ENCODE measurements at places on chromosomes 5 and 9. TPM values are rescaled to one million over a fixed set of nuclear protein-coding genes. Genes with fewer than 3 reads are reported as not detected.

The OSMR gene
- polyA plus RNA-seq: 48.7 TPM

- no peak for DNase-seq
These were observed 703.0 kb upstream of the NUDT12 start for GRCh38 chr5:104265531-104266140.

The PCDHA10 gene
- polyA plus RNA-seq: 0.02 TPM

GRCh38 chr5:81391-82021, 10.5 kb upstream of the PLEKHG4B start:
- DNase-seq: no peak

The SARDH gene
- 8.5 TPM for polyA plus RNA-seq

DNA sequence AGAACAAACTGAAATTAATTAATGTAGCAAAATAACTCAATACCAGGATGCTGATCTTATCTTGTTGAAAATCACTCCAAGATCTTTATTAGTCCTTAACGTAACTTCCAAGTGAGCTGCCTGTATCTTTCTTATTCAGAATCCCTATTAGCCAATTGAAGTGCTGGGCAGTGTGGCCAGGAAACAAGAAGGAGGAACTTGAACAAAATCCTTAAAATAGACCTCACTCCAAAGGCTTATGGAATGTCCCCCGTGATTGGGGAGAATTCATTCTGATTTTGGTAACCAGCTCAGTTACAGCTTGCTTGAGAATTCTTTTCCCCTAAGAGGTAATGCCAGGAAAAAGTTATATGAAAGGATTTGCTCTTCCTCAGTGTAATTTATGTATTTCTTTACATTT, 171.0 kb downstream of the DEPDC1B start:
- DNase-seq: no peak

The ROPN1L gene
- 0.50 TPM for polyA plus RNA-seq

DNA sequence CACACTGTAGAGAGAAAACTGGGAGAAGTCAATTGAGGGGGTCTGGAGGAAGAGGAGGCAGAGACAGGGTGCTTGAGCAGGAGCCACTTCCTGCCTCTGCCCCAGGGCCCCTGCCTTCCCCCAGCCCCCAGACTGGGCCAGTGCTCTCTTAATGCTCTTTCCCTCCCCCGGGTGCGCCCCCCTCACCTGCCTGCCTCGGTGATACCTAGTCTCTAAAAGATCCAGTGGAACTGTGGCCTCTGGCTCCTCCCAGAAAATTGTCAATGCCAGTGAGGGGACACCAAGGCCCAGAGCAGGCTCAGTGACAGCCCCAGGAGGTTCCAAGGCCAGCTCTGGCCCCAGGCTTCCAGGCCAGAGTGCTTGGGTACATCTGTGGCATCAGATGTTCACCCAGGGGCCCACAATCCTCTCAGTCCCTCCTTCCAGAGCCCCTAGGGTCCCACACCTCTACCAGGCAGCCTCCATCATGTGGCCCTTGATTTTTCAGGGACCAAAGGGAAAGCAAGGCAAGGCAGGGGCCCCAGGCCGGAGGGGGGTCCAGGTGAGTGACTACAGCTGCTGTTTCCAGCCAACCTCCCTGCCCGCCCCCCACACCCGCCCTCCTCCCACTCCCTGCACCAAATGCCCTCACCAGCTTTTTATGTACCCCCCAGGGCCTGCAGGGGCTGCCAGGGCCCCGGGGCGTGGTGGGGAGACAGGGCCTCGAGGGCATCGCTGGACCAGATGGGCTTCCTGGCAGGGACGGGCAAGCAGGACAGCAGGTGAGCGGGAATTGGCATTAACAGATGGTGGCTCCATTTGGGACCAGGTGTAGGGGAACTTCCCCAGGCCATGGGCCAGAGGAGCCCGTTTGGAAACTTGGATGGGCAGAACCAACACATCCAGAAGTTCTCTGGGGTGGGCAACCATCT, 33.1 kb upstream of the ORM1 start:
- no peak for DNase-seq

GRCh38 chr5:181283347-181283746, 22.4 kb upstream of the TRIM52 start:
- DNase-seq: no peak

GRCh38 chr5:42109006-42109572, 184.0 kb downstream of the FBXO4 start:
- DNase-seq: no peak

GRCh38 chr9:136090768-136091581, 4.1 kb downstream of the NACC2 start:
- DNase-seq: no peak

GRCh38 chr5:40847525-40847924, 6.4 kb downstream of the CARD6 start:
- DNase-seq: no peak

DNA sequence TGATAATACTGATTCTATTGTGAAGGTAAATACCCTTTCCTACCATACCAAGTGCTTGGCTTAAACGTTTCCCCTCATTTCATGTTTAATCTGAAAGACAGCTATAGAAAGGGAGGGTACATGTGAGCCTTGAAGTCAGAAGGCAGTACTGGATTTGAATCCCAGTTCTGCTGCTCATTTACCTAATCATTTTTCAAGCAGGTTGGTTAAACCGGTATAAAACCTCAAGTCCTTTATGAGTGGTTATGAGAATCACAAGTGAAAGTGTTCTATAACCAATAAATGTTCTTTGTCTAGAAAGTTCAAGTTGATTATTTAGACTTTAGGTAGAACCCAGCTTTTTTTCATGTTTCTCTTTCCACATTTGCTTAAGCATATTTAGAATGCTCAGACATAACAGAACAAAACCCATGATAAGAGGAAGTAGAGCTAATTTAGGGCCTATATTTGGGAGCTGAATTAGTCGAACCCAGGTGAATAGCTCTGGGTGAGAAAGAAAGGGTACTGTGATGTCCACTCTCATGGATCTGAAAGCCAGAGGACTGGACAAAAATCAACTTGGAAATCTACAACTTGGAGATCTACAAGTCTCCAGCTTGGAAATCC, 29.7 kb upstream of the F2RL2 start:
- no peak for DNase-seq

DNA sequence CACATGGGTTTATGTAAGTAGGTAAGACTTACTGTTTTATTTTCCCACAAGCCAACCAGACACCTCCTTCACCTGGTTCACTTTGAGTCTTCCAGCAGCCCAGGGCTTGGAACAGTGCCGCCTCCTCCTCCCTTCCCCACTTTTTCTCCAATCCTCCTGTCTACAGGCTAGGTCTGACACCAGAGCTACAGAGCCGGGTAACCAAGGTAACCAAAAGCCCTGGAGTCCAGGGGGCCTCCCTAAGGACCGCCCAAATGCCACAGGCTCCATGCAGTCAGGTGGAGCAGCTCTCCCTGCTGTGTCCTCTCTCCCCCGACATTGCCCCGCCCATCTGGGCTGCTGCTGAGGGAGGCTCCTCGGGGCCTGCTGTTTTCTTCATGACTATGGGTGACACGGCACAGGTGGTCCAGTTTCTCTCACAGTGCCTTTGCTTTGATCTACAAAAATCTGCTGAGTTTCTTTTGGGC, 138.0 kb upstream of the EFNA5 start:
- no peak for DNase-seq

The PCDHB16 gene
- polyA plus RNA-seq: 0.93 TPM

- DNase-seq: peak; percentile 57
These were observed 233.5 kb downstream of the RFX3 start for GRCh38 chr9:3292311-3292710.

- no peak for DNase-seq
These were observed 47.1 kb downstream of the NACC2 start for GRCh38 chr9:136047775-136048559.

DNA sequence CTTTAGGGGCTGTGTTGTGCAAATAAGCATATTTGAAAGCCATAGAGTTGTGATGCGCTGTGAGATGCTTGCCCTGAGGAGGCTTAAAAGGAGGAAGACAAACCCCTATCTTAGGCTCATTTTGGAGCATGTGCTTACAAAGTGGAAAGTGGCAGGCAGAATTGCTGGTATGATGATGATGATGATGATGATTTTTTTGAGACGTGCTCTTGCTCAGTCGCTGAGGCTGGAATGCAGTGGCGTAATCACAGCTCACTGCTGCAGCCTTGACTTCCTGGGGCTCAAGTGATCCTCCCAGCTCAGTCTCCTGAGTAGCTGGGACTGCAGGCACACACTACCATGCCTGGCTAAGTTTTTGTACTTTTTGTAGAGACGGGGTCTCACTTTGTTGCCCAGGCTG, 1.7 kb downstream of the CNOT8 start:
- peak; percentile 77 for DNase-seq

The ELOVL7 gene
- polyA plus RNA-seq: not detected

The NR6A1 gene
- polyA plus RNA-seq: 0.10 TPM

GRCh38 chr9:92527291-92527828, 8.4 kb downstream of the ECM2 start:
- no peak for DNase-seq

DNA sequence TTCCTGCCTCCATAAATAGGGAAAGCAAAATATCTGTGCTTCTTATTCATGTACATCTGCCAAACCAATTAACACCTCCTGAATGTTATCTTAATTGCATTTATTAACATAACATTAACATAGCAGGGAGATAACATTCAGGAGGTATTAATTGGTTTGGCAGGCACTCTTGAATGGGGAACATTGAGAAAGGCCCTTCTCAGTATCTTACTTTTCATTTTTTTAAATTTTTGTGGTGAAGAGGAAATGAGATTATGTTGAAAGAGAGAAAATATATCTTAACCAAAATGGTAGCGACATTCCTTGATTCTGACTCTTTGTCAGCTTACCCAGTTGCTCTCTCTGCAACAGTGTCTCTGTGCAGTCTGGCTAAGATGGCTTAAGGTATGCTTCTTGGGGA, 100.4 kb upstream of the TLE1 start:
- DNase-seq: peak; percentile 67

- DNase-seq: peak; percentile 85
These were observed 9.6 kb downstream of the NEK6 start for GRCh38 chr9:124267271-124267807.

GRCh38 chr5:44708602-44709001, 100.1 kb upstream of the MRPS30 start:
- DNase-seq: no peak

- no peak for DNase-seq
These were observed 312.8 kb downstream of the TLE4 start for GRCh38 chr9:79884546-79884945.

DNA sequence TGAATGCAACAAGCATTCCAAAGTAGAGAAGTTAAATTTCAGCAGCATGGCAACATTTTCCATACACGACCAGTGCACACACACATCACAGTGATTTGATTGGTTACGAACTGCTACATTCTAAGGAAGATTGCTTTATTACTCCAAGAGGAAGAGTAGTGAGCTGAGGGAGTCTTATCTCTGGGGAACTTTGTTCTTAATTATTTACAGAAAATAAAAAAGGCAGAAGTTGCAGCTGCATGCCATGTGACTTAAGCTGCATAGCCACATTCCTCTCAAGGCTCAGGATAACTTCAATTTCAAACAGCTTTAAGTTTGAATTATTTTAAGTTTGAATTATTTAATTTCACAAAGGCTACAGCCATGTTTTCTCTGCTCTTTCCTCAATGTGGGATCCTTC, 71.6 kb upstream of the HSPB3 start:
- DNase-seq: no peak

GRCh38 chr9:73845954-73846690, 651.0 kb upstream of the RORB start:
- no peak for DNase-seq

GRCh38 chr9:89383030-89383720, 64.9 kb downstream of the SECISBP2 start:
- DNase-seq: no peak

- DNase-seq: no peak
These were observed 28.7 kb upstream of the PDE8B start for GRCh38 chr5:77181596-77182304.

The HABP4 gene
- 10.6 TPM for polyA plus RNA-seq

- DNase-seq: no peak
These were observed 4.2 kb downstream of the KCNIP1 start for GRCh38 chr5:170508036-170508435.

The ANKRD18B gene
- 7.1 TPM for polyA plus RNA-seq

DNA sequence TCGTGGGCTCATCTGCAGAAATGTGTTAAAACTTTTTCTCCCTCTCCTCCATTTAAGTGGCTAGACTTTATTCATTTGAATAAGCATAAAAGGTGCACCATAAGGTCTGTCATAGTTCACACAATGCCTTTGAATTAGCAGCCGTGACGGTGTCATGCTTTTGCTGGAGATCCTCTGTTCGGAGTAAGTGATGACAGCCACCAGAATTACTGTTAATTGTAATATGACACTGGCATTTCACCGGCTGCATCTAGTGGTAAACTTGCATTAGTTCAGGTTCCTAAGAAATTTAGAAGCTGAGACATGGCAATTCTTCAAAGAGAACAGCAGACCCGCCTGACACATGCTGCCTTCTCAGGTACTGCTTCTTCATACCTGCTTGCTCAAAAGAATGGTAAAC, 241.7 kb downstream of the EBF1 start:
- DNase-seq: no peak

The WDR38 gene
- not detected for polyA plus RNA-seq

The HSPB3 gene
- polyA plus RNA-seq: 0.98 TPM

- DNase-seq: peak; percentile 12
These were observed 92.9 kb downstream of the INIP start for GRCh38 chr9:112624711-112625707.

GRCh38 chr5:55360190-55360589, 52.4 kb downstream of the MTREX start:
- DNase-seq: peak; percentile 38

All from IMR-90 (cell line).